ENCODE measurements at places on chromosomes 13 and 19.

- no peak for DNase-seq
These were observed 7.3 kb downstream of the ADGRL1 start for GRCh38 chr19:14198384-14199376.

DNA sequence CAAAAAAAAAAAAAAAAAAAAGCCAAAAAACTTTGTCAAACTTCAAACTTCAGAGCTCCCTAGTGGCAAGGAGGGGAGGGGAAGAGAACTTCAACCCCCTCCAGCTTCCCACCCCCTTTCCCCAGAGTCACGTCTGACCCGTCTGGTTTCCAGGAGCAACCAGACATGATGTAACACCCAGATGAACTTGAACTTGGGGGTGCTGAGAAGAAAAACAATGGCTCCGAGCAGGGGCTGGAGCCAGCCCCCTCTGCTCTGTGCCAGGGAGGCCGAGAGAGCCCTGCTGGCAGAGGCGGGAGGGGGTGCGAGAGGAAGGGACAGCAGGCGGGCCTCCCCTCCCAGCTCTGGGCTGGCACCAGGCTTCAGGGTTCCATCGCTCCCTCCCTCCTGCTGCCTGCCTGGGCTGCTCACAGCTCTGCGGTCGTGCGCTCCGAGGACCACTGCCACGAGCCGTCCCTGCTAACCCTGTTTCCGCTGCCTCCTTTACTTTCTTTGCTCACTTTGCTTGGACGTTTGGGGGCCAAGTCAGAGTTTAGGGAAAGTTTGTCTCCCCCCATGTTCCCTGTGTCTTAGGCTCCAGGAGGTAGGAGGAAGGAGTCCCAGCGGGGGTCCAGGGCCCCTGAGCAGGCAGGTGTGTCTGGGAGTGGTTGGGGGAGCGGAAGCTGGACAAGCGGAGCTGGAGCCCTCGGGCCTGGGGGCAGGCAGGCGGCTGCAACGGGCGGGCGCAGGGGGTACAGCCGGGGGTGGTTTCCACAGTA is 11.1 kb downstream of the LYL1 start:
- no peak for DNase-seq

DNA sequence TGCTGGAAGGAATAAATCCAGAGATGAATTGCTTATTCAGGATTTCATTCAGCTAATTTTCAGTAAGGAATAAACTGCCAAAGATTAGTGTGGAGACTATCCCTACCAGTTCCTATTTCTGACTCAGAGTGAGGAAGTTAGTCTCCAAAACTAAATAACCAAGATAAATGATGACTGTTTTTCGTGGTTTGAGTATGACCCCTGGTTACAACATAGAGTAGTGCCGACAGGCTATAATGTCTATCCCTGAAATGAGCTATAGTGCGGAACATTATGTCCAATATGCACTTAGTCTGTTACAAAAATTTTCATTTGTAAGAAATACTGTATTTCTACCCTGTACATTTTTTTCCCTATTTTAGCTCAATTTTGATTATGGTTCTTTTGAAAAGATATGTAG is 51.4 kb downstream of the NBEA start:
- DNase-seq = no peak

GRCh38 chr13:28548872-28549271 is 53.9 kb upstream of the FLT1 start:
- no peak for DNase-seq

DNA sequence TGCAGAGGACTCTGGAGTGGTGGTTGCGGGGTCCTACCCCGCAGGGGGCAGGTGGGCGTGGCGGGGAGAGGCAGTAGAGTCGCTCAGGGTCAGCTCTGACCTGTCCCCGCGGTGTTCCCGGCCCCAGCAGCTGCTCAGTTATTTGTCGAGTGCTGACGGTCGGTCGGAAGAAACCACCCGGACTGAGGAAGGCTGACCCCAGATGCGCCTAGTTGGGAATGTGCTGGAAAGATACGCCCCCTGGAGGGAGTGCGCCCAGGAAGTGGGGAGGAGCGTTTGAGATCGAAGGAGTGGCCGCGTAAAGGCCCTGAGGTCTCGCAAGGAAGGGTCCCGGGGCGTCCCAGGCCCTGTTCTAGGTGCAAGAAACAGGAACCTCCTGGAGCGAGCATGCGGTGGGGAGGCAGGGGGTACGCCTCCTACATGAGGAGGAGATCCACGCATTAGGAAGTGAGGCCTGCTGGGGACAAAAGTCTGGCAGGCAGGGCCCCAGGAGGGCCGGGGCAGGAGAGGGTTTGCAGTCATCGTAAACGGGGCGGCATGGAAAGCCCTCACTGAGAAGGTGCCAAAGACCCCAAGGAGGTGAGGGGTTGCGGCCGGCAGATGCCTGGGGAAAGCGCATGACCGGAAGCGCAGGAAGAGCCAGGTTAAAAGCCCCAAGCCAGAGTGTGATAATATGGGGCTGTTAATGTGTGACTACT is 9.2 kb downstream of the CCDC8 start:
- DNase-seq = no peak

DNA sequence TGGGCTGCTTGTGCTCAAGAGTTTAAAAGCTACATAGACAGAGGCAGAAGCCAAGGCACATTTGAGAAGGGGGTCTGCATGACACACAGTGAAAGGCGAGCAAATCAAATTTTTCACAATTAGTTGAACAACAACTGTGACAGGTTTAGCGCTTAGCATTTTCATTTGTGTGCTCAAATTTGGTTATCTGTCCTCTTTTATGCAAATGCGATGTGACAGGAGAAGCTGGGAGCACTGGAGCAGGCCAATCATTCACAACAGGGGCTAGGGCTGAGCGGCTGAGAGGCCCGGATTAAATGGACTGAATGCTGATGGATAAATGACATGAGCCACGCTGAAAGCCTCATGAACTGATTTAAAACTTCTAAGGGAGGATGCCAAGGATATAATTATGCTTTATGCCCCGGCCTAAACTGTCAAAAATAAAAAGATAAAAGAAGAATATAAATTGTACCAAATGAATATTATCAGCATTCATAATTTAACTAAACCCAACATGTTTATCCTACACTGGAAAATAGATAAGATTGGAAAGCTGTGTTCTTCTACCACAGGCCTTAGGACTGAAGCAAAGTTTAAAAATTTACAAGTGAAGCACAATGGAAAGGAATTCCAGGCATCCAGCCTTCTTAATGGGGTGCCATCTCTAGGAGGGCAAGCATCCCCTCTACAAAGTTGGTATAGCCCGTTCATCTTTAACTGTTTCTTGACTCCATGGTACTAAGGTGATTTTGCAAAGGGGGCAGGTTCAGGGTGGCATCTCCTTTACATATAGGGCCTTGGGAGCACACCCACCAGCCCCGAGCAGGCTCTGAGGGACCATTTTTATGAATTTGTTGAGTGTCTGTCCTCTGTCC is 117.9 kb downstream of the RBM26 start:
- DNase-seq = no peak

DNA sequence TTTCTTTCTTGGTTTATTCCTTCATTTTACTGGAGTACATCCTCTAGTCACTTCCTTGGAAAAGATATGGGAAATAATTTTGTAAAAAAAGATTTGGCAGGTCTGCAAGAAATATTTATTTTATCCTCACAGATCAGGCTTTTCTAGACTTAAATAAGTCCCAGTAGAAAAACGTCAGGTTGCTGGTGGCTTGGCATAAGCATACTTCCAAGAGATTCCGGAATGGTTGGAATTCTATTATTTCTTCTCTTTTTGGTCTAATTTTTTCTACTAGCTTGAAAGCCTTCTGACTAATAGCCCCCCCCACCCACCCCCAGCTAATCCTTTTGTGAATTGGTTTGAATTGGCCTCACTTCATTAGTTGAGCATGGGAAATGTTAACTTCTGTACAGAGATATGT is 147.6 kb downstream of the ZIC5 start:
- DNase-seq = no peak

- peak; percentile 61 for DNase-seq
These were observed 1.1 kb downstream of the FOXO1 start for GRCh38 chr13:40665126-40666044.

GRCh38 chr13:106183410-106184065 is 351.9 kb downstream of the EFNB2 start:
- no peak for DNase-seq

DNA sequence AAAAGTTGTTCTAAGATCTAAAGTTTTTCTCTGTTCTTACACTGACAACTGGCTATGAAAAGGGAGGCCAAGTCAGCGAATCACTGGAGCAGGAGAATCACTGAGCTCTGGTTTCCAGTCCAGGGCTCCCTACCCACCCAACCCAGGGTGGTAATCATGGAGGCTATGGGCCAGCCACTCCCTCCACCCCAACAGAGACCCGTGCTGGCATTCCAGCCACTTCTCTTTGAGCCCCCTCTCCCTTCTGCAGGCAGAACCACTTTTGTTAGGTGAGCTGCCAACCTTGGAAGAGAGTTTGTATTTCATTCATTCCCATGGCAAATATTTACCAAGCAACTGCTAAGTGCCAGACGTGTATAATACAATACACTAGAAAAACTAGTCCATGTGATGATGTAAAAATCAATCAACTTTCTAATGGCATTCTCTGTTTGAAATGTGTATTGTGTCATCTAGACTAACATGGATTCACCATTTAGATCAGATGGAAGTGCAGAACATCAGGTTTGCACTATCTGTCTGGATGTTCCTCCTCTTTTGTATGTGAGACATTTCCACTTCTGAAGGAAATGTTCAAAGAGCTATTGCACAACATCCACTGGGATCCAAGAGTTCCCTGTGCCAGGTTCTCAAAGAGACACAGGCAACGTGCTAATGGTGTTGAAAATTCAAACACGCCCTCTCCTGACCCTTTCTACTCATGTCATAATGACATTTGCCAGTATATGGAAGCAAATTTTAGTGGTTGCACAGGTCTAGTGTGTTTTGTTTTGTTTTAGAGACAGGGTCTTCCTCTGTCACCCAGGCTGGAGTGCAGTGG is 5.3 kb downstream of the MLNR start:
- DNase-seq = no peak

DNA sequence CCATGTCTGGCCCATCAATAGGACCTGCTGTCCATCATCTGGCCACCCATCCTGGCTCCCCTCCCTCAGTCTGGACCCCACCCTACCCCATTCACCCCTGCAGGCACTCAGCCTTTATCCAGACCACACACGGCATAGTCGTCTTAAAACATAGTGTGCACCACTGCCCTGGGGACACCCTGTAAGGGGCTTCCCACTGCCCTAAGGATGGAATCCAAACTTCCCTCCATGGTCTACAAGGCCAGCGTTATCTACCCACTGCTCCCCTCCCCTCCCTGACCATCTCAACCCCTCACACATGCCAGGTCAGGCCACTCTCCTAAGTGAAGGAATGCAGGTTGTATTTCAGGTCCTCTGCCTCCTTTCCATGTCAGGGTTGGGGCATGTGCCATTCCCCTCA is 352.7 kb upstream of the ZNF507 start:
- DNase-seq = no peak

DNA sequence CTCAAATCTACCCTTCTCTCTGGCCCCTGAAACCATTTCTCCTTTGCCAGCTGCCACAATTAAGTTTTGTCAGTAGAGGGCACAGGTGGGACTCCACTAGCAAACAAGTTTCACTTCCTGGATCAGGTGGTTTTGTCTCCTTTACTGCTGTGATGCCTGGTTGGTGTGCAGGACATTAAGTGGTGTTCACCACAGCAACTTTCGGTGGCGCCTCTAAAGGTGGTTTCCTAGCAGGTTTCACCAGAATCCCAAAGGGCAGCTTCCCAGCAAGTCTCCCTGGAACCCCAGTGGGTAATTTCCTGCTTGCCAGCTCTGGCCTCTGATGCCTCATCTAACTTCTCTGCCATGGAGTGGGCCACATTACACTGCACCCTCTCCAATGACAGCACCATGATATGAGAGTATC is 16.6 kb downstream of the MED4 start:
- peak; percentile 36 for DNase-seq

GRCh38 chr13:33015791-33016323 is 366 bp upstream of the KL start:
- DNase-seq = no peak

DNA sequence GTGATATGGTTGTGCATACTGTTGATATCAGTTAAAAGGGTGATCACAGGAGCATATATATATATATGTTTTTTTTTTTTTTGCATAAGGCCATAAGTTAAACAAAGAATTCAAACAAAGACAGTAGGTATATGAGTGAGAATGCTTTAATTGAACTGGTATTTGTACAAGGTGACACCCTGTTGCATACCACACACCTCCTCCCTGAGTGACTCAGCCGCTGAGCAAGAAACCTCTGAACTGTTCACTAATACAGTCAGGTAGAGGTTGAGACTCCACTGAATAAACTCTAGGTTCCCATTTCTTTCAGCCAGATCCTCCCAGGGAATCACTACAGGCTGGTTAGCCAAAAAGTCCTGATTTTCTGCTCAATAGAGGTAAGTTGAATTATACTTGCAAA is at the start of gene SCEL:
TSS of gene SCEL (plus strand) at position 259 of the 400 bp plus-strand sequence. CDS start 20,170 bp downstream, outside the sequence.
- no peak for DNase-seq

- DNase-seq = no peak
These were observed 161.4 kb downstream of the EFNB2 start for GRCh38 chr13:106373989-106374572.

GRCh38 chr13:108877300-108877699 is 247.9 kb downstream of the MYO16 start:
- no peak for DNase-seq

GRCh38 chr19:31256593-31256960 is 92.7 kb downstream of the TSHZ3 start:
- no peak for DNase-seq

GRCh38 chr13:99205621-99206220 is 5.1 kb downstream of the UBAC2 start:
- no peak for DNase-seq

DNA sequence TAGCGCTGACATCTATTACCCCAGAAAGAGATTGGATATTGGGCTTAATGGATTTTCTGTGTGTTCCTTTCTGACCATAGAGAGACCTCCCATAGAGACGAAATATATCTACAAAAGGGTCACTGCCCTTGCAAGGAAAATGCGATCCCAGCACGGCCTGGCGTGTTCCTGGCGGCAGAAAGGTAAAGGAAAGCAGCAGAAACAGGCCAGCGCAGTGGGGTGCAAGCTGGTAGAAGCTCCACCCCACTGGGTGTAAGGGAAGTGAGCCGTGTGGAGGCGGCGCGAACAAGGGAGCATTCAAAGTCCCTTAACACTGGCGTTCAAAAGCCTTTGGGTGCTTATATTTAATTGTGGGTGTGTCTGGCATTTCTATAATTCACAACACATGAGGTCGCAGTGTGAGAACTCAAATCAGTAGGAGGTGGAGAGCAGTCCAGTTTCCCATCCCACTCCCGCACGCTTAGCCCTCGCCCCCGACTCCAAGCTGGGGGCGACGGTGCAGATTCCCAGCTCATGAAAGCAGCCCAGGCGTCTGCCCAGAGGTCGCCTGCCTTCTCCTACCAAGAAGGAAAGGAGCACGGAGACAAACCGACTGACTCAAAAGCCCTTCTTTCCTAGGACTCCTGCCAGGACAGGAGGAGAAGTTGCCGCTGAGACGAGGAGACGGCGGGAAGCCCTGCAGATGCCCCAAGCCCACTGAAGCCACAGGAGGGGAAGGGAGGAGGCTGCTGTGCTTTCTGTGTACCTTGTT is 478.4 kb downstream of the FOXO1 start:
- DNase-seq = peak; percentile 63

All from CD4-positive, alpha-beta T cell treated with Interleukin-12 subunit alpha and Interleukin-12 subunit beta, for 1 hour (primary cell).